ENCODE measurements at places on chromosomes 11 and 22.

DNA sequence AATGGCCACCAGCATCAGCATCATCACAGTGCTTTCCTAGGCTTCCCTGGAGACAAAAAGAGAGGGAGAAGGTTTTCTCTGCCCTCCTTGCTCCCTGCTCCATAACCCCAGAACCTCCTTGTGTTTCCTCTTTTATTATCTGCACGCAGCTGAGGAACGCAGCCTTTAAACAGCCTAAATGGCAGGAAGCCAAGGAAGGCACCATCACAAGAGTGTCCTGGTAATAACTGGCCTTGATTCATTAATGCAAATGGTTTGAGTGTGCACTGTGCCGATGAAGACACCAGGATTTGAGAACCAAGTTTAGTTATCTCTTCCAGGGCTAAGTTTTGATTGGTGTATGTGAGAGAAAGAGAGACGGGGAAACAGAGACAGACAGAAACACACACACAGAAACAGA lies 29.4 kb upstream of the DRD2 start:
- DNase-seq, result no peak

DNA sequence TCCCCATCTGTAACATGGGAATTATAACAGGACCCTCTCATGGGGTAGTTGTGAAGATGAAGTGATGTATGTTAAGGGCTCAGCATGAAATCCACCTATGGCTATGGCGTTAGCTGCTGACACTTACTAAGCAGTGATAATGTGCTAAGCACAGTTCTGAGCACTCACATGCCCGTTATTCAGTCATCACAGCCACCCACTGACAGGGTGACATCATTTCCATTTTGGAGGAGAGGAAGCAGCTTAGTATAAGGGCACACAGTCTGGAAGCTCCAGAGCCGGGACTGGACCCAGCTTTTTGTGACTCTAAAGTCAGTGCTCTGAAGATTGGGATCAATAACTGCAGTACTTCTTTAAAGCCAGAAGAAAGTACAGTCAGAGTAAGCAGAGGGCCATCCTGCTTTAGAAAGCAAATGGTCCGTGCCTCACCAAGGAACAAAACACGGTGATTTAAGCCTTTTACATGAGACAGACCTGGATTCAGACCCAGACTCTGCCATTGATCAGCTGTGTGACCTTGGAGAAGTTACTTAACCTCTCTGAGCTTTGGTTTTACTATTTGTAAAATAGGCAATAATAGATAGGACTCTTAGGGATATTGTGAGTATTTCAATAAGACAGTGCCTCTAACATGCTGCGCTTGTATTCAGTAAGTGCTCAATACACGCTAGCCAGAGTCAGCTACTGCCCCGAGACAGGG lies 61.5 kb downstream of the SGSM1 start:
- DNase-seq, result no peak

GRCh38 chr22:33088418-33088817 lies 30.2 kb upstream of the SYN3 start:
- DNase-seq, result no peak

GRCh38 chr11:7251836-7252682 lies at the start of gene SYT9:
Gene SYT9, plus strand, starts transcription at chr11:7251904. Its CDS starts 283 bp downstream, at chr11:7252187.
- DNase-seq, result no peak

DNA sequence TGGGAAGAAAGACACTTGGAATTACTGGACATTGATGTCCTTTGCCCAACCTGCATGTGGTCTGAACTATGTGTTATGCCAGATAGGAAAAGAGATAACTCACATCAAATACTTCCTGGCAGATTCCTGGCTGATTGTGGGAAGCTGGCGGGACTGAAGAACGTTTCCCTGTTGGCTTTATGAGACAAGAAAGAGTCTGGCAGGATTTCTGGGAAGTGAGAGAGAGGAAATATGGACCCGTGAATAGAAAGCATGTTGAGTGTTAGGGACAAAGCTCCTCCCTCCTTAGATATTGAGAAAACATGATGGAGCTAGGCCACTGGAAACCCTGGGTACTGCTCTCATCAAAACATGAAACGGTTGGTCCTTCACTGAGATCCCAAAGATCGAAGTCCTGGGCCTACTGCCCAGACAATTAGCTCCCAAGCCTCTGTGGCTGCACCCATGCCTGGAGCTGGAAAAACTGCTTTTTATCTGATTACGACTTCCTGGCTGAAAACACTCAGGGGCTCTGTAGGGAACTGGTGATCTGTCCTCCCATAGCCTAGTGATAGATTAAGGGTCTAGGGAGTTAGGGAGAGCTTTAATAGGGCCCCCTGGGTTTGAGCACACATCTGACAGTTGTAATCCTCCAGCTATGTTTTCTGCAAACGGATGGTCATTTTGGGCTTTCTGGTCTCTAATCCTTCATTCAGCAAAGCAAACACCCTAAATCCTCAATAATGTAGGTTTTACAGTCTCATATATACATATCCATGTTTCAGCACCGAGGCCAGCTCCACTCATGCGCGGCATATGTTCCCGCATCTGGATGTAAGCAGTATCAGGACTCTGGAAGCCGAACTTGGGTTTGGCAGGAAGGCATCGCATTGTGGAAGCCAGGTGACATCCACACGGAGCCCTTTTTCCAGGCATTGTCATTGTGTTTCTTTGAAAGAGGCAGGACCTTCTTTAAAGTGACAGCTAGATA lies 6.1 kb upstream of the B3GAT1 start:
- no peak for DNase-seq

DNA sequence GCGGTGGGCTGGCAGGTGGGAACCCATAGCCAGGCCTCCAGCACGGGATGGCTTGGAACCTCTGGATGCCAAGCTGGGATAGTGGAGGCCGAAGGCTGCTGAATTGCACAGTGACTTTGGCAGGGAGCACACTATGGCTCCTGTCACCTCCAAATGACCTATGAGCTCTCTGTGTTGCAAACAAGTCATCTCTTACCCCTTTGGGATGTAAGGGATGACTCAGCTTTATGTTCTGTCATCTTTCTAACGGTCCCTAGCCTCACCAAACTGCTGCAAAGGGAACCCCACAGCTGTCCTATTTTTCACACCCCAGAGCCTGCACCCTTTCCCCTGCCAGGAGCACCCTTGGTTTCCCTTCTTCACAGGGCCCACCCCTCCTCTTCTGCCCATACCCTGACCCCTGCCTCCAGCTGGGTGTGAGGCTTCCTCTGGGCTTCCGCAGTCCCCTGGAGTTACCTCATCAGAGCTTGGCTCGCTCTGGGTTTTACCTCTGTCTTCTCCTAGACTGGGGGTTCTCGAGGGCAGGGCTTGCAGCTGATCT lies 2.7 kb upstream of the SCUBE1 start:
- DNase-seq, result no peak

- no peak for DNase-seq
Measured at GRCh38 chr11:113906516-113906915, 1.9 kb downstream of the HTR3B start.
